ENCODE measurements at places on chromosomes 1 and 21.

DNA sequence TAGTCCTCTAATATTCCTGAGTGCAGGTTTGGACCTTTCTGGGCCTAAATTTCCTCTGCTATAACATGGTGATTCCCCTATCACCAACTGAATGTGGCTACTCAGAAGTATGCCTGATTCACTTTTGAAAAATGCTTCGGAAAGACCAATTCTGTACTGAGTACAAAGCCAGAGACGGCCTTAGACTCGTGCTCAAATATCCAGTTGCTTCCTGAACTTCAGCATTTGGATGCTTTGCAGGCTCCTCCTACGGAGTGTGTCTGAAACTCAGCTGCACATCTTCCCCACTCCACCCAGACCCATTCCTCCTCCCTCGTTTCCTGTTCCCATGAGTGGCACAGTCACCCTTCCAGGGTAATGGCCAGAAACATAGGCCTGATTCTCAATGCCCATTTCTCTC, 98.4 kb upstream of the GADD45A start:
- DNase-seq: peak; percentile 58

GRCh38 chr1:53340660-53341520, 13.0 kb upstream of the LRP8 start:
- DNase-seq: no peak

- DNase-seq: no peak
Measured at GRCh38 chr1:155086128-155086741, 7.6 kb downstream of the EFNA3 start.

- no peak for DNase-seq
Measured at GRCh38 chr1:208211921-208212843, 32.0 kb downstream of the PLXNA2 start.

DNA sequence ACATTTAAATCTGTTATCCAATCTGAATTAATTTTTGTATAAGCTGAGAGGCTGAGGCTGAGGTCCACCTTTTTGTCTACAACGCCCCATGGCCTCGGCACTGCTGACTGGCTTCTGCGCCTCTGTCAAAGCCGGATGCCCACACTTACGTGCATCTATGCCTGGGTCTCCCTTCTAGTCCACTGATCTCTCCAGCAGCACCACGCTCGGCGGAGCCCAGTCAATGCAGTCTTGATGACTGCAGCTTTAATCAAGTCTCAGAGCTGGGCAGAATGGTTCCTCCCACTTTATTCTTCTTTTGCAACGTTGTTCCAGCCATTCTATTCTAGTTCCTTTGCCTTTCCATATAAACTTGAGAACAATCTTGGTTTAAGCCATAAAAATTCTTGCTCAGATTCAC, 9.4 kb downstream of the PRDM15 start:
- no peak for DNase-seq

GRCh38 chr1:172179918-172180317, 240.6 kb upstream of the C1orf105 start:
- DNase-seq: no peak

GRCh38 chr1:34907487-34908090, 21.9 kb downstream of the DLGAP3 start:
- no peak for DNase-seq

DNA sequence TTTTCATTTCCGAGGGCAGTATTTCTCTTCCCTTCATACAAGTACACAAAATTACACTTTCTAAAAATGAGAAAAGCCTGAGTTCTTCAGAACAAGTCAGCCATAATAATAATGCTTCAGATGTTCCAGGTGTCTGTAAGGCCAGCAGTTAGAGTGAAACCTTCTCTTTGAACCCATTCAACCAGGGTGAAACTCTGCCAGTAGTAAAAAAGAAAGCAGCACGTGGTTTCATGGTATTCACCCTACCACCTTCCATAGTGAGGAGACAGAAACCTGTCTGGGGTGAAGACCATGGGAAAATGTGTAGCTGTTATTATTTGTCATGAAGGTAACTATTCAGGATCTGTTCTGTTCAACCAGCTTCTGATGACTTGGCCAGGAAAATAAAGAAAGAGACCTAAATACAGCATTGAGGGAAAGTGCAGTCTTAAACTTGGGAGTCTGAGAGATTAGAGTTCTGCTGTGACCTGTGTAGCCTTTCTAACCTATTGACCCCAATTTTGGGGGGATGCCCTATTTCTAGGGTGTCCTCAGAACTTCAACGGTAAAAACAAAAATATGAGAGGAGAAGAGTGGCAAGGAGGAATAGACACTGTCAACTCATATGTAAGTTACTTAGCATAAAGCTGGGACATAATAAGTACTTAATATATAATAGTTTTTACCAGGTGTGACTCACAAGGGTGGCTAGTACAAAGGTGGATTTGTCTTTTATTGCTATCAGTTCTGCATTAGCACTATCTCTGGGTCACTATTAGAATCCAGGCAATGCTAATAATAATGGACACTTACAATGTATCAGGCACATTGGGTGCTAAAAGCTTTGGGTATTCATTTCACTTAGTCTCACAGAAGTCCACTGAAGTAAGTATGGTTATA, 70.0 kb upstream of the TNFSF4 start:
- DNase-seq: no peak

DNA sequence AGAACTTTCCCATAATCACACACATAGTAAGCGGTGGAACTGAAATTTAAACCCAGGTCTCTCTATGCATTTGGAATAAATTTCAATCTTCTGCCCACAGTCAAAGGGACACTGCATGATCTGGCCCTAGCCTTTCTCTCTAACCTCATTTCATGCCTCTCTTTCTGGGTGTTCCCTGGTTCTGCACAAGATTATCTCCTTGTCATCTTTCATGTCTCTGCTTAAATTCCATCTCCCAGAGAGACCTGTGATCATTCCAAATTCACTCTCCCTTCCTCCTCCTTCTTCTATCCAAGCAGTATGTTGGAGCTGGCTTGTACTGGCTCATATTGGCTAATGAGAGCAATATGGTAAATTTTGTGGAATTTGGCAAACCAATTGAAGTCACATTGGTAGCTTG, 22.2 kb downstream of the ETV3L start:
- DNase-seq: no peak

GRCh38 chr1:206833801-206834200, 31.6 kb upstream of the IL20 start:
- DNase-seq: no peak

- no peak for DNase-seq
Measured at GRCh38 chr1:63366908-63367214, 566 bp upstream of the ALG6 start.

DNA sequence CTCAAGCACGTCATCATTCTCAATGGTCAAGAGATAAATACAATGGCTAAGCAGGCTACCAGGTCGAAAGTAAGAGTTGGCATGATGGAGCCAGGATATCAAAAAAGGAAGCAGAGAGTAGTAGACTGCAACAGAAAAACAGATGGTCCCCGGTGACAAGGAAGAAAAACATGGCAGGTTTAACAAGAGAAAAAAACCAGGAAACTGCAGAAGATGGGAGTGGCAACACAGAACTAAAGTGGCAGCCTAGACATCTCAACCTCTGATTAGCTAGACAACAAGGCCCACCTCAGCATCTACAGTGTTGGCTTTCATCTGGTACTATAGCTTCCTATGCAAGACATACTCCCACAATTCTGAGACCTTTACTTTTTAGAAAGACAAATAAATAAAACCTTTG, 3.1 kb downstream of the UBR4 start:
- no peak for DNase-seq

- no peak for DNase-seq
Measured at GRCh38 chr1:186838380-186839040, 9.8 kb downstream of the PLA2G4A start.

- no peak for DNase-seq
Measured at GRCh38 chr1:109357616-109358015, 40.1 kb downstream of the SORT1 start.

DNA sequence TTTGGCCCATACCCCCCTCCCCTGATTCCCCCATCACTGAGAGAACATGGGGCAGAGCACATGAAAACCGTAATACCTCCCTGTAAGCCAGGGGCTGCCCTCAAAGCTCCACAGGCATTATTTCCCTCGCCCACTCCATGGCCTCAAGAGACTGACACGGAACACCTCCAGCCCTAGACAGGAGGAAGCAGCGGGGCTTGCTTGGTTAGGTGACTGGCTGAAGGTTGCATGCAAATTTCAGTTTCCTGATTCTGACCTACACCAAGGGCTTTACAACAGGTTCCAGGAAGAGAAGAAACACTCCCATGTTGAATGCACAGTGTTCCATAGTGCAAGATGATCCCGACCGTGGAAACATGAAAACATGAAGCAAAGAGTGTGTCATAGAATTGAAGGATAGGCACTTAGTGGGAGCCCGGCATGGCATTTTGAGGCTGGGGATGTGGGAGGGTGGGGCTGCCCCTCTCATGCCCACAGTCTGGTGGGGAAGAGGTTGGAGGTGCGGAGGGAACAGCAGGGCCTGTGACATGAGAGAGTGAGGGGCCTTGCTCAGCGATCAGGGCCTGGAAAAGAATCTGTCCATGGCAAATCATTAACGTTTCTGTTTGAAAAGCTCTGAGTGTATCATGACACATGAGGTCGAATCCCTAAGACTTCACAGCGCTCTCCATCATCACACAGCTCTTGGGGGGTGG, 33.5 kb downstream of the GPR137B start:
- no peak for DNase-seq

DNA sequence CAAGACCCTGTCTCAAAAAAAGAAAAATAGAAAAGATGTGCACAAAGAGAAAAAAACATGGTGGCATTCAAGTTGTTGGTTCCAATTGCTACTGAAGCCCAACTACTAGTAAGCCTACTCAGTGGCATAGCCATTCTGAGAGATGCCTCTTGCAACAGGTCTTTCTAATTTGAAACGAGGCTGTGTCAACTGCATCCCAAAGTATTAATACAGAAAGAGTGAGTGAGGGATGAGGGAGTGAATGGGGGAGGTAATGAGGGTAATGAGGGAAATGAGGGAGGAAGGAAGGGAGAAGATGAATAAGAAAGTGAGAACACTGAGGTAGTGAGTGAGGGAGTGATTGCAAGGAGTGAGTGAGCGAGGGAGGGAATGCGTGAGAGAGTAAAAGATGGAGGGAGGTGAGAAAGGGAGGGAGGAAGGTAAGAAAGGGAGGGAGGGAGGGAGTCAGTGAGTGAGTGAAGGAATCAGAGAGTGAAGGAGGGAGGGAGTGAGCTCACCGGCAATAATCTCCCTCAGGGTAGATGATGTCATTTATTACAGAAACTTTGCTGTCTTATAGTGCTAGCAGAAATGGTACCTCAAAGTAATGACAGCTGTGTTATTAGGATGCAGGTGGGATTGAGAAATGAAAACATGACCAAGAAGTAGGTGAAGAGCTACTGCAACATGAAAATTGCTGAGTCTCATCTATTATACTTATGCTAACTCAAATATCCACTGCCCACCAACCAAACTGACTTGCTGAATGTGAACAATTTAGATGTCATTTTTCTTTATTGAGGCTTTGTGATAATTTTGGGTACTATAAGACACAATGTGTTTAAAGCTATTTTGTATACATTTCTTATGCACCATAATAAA, 75.6 kb upstream of the ADAM30 start:
- DNase-seq: no peak

DNA sequence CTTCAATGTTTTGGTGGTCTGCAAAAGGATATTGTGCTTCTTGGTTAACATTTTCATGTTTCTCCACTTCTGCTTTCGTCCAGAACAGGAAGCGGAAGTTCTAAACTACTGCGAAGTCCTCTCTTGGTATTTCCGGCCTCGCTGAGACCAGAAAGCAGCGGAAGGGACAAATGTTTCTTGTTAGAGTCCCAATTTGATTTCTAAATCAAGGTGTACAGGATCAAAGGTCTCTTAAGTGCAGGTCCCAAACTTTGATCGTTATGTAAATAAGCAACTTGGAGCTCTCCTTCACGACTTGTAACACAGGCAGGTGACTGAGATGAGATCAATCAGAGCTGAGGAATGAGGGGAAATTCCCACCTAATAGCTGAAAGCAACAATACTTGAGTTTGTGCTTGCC, 40.1 kb upstream of the HMCN1 start:
- no peak for DNase-seq

DNA sequence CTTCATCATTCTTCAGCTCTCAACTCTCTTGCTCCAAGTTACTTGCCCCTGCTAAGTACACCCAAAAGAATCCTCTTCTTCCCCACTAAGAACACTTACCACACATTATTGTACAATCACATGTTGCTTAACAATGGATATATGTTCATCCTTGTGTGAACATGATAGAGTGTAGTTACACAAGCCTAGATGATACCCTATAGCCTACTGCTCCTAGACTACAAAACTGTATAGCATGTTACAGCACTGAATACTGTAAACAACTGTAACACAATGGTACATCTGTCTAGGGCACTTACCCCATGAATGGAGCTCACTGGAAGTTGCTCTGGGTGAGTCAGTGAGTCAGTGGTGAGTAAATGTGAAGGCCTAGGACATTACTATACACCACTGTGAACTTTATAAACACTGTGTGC, 77.4 kb downstream of the RERE start:
- DNase-seq: peak; percentile 85

DNA sequence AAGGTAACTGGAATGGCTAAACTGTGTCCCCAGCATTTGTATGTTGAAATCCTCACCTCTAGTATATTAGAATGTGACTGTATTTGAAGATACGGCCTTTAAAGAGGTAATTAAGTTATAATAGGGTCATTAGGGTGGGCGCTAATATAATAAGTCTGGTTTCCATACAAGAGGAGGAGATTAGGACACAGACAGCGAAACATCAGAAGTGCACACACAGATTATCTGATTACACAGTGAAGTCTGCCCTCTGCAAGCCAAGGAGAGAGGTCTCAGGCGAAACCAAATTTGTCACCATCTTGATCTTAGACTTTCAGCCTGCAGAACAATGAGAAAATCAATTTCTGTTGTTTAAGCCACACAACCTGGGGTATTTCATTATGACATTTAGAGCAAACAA, 2233.1 kb downstream of the MRPL39 start:
- no peak for DNase-seq

DNA sequence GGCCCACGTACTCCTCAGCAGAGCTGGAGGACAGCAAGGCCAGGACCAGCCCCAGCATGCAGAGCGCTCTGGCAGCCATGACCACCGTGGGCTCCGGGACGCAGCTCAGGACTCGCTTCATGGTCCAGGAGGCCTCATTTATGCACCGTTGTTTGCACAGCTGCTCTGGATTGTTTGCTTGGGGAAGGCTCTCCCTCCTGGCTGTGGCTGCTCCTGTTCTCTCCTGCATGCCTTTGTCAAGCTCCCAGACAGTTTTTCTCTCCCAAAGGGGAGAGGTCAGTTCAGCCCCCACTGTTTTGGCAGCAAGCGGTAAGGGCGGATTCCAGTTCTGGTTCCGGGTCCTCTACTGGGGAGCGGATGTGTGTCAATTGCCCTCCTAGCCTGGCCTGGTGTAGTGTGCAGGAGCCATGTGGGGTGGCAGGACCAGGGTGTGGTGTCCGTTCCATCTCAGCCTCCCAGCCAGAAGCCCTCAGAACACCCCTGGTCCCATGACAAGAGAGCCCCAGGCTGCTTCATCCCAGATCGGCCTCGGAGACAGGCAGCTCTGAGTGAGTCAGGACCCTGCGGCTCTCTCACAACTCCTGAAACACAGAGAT, at the start of gene TFF3:
TFF3 (minus strand) TSS at position 114 of the 596 bp plus-strand sequence; CDS start at position 79, 35 bp downstream.
- DNase-seq: no peak

DNA sequence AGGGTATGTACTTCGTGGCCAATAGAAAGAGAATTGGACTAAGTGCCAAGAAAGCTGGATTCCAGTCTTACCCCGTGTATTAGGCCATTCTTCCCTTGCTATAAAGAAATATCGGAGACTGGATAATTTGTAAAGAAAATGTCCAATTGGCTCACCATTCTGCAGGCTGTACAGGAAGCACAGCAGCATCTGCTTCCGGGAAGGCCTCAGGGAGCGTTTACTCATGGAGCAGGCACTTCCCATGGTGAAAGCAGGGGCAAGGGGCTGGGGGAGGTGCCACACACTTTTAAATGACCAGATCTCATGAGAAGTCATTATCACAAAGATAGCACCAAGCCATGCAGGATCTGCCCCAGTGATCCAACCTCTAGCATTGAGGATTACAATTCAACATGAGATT, 7.8 kb upstream of the AMIGO1 start:
- DNase-seq: no peak

All from astrocyte (in vitro differentiated cells and primary cell).